ENCODE measurements at places on chromosomes 1 and 21.
A peak's percentile ranks its signal among the peaks of the same experiment; 100 is the strongest.

DNA sequence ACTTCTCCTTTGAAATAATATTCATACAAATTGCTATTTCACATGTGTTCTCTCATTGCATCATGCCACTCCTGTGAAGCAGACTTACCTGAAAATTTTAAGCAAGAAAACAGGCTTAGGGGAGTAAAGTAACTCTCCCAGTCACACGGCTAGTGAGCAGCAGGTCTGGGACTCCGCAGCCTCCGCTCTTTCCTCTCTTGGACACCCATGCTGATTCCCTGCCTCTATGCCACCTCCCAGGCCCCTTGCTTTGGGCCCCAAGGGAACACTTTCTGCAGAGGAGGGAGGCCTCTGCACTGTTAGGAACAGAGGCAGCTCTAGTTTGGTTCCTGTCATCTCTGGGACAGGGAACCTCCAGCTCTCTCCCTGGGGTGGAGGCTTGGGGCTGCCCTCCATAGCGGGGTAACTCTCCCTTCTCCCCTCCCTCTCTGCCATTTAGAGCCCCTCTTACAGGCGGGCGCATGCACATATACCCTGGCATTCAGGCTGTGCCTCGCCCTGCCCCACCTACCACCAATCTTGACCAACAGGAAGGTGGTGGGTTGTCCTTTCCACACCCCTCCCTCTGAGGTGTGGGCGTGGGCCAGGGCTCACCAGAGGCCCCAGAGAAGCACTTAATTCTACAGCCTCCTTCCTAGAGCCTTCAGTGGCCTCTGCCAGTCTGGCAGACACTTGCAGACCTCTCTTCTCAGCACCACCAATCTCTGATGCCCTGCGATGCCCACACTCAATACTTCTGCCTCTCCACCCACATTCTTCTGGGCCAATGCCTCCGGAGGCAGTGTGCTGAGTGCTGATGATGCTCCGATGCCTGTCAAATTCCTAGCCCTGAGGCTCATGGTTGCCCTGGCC lies at the start of gene RXFP4:
Gene RXFP4 (plus strand): TSS at position 646 of the 852 bp plus-strand sequence. CDS start 72 bp downstream, at position 718.
- H3K27ac ChIP-seq = peak within 1 kb of the TSS; percentile 29
- no peaks in the 10 kb centered on the region for H3K27me3 ChIP-seq
- no peak within 1 kb of the TSS for H3K4me3 ChIP-seq
- DNase-seq = no peak
- H3K36me3 ChIP-seq = no peaks in the 10 kb centered on the region

DNA sequence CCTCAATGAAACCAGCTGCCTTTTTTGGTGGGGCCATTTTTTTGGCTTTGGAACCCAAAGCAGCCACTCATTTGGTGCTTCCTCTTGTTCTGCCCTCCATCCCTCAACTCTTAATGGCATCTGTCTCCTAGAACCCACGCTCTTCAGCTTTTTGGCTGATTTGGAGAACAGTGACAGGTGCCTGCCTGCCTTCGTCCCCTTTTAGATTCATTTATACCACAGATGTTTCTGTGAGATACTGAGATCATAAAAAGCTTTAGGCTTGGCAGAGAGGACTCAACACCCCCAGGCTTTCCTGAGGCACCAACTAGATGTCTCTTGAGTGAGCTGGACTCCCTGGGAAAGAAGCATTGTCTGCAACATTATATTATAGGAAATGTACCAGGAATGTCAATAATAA lies 20.4 kb upstream of the YTHDF2 start:
- no peak overlapping the region for H3K27ac ChIP-seq
- H3K36me3 ChIP-seq = peaks cover 29% of the 10 kb centered on the region
- no peak for DNase-seq
- no peak overlapping the region for H3K4me3 ChIP-seq
- peaks cover 9% of the 10 kb centered on the region for H3K4me1 ChIP-seq
- no peaks in the 10 kb centered on the region for H3K27me3 ChIP-seq

DNA sequence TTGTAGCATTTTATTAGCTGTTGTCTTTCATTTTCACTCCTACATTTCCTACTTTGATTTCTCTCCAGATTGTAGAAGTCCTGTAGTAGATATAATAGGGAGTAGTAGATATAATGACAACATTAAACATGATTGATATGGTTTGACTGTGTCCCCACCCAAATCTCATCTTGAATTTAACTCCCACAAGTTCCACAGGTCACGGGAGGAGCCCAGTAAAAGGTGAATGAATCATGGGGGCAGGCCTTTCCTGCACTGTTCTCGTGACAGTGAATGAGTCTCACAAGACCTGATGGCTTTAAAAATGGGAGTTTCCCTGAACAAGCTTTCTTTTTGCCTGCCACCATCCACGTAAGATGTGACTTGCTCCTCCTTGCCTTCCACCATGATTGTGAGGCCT lies 7.5 kb upstream of the PRDX6 start:
- no peaks in the 10 kb centered on the region for H3K36me3 ChIP-seq
- DNase-seq = no peak
- no peak overlapping the region for H3K27ac ChIP-seq
- no peak overlapping the region for H3K4me3 ChIP-seq
- H3K4me1 ChIP-seq = peaks cover 18% of the 10 kb centered on the region

- no peak overlapping the region for H3K4me3 ChIP-seq
- no peaks in the 10 kb centered on the region for H3K36me3 ChIP-seq
- no peaks in the 10 kb centered on the region for H3K27me3 ChIP-seq
- DNase-seq = no peak
Measured at GRCh38 chr1:183310753-183311479, 107.3 kb downstream of the NMNAT2 start.

DNA sequence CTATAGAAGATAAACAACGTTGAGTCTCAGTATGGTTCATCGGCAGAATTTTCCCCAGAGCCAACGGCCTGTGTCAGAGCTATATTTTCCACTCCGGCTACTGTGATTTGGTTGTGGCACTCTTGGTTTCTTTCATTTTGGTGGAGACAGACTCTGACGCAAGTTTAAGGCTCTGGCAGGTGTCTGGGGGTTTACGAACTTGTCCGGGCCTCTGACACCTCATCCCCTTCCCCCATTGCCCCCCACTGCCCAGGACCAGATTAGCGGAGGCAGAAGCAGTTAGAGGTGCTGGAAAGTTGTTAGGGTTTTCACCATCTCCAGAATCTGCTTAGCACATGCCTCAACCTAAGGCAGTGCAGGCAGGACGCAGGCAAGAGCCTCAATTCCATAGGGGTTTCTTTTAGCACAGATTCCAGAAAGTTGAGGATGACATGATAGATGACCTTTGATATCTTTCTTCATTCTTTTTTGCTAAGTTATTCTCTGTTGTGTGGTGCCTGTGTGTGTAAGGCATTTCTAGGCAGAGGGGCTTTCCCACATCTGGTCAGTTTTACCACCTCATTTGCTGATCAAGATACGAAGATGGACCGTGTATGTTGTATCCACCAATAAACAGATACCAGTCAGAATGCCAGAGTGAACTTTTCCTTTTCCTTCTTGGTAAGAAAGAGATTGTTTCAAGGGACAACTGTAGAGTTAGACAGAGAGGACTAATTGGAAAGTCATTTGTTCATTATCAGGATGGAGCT lies 18.4 kb upstream of the IL10 start:
- no peaks in the 10 kb centered on the region for H3K4me1 ChIP-seq
- no peaks in the 10 kb centered on the region for H3K36me3 ChIP-seq
- H3K27me3 ChIP-seq = no peaks in the 10 kb centered on the region
- H3K27ac ChIP-seq = no peak overlapping the region

GRCh38 chr1:117633068-117633345 lies 27.2 kb downstream of the TENT5C start:
- H3K4me3 ChIP-seq = no peak overlapping the region
- H3K27me3 ChIP-seq = no peaks in the 10 kb centered on the region
- H3K36me3 ChIP-seq = no peaks in the 10 kb centered on the region
- H3K27ac ChIP-seq = no peak overlapping the region
- no peak for DNase-seq
- H3K4me1 ChIP-seq = no peaks in the 10 kb centered on the region

DNA sequence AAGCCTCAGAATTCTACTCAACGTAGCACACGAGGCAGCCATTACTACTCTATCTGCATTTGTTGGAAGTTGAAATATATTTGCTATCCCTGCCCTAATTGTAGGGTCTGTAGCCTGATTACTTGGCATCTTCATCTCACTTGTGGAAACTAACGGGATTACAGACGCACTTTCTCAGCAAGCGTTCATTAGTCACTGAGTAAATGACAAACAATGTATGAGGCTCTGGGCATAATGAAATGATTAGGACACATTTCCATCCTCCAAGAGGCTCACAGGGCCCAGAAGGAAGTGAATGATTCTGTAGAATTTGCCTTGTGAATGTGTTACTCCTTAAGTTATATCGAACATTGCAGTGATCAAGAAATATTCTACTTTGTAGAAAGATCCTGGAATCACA lies 78.1 kb downstream of the KIF26B start:
- no peaks in the 10 kb centered on the region for H3K36me3 ChIP-seq
- H3K27ac ChIP-seq = no peak overlapping the region
- DNase-seq = no peak

DNA sequence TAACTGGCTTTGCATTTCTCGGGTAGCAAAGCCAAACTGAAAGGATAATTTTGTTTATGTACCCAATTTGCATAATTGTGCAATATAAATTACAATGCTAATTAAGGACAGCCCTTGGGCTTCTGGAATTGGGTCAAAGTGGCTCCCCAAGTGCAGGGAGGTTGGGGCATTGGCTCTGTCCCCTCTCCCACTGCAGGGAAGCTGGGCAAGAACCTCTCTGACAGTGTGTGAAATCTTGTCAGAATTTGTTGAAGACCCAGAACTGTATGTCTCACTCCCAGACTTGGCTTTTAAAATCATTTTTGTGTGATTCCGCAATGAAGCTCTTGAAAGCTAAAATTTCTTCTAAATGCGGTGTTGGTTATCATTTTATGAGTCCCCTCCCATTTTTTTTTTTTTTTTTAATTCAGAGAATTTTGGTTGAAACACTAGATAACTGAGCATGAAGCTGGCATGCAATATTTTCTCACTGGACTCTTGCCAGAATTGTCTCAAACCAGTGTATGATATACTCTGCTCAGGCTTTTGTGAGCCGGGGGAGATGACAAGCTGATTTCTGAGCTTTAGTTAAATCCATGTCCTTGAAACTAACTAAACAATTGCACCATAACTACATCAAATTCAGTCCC lies 878.9 kb upstream of the CXADR start:
- H3K4me3 ChIP-seq = no peak overlapping the region
- peaks cover 17% of the 10 kb centered on the region for H3K4me1 ChIP-seq
- no peak for DNase-seq
- no peaks in the 10 kb centered on the region for H3K36me3 ChIP-seq
- no peak overlapping the region for H3K27ac ChIP-seq

- no peak overlapping the region for H3K27ac ChIP-seq
- H3K27me3 ChIP-seq = no peaks in the 10 kb centered on the region
Measured at GRCh38 chr1:179870870-179871269, 6.7 kb downstream of the TOR1AIP2 start.

Measured in vagina (tissue), 2 donors.